Left lung (tissue), 14 donors: ENCODE measurements at places on chromosomes 7 and 10. TPM values are rescaled to one million over a fixed set of nuclear protein-coding genes. Genes with fewer than 3 reads are reported as not detected.

Gene CNTNAP2
- 39.4 TPM for polyA plus RNA-seq

Gene PDE6C
- 1.9 TPM for polyA plus RNA-seq

Gene RNF32
- 5.7 TPM for polyA plus RNA-seq

Gene ITPRID1
- polyA plus RNA-seq, result not detected

Gene AOC1
- polyA plus RNA-seq, result 0.70 TPM

Gene HIP1
- 45.7 TPM for polyA plus RNA-seq

Gene AP5Z1
- polyA plus RNA-seq, result 18.0 TPM

Gene RAMP3
- polyA plus RNA-seq, result 22.8 TPM

Gene TTYH3
- 96.0 TPM for polyA plus RNA-seq

Gene SEM1
- polyA plus RNA-seq, result 171 TPM

Gene CHST3
- polyA plus RNA-seq, result 12.3 TPM

Gene TAS2R3
- 2.5 TPM for polyA plus RNA-seq

Gene GPR146
- polyA plus RNA-seq, result 7.9 TPM

Gene VPS26A
- polyA plus RNA-seq, result 67.3 TPM

Gene THNSL1
- 11.5 TPM for polyA plus RNA-seq

DNA sequence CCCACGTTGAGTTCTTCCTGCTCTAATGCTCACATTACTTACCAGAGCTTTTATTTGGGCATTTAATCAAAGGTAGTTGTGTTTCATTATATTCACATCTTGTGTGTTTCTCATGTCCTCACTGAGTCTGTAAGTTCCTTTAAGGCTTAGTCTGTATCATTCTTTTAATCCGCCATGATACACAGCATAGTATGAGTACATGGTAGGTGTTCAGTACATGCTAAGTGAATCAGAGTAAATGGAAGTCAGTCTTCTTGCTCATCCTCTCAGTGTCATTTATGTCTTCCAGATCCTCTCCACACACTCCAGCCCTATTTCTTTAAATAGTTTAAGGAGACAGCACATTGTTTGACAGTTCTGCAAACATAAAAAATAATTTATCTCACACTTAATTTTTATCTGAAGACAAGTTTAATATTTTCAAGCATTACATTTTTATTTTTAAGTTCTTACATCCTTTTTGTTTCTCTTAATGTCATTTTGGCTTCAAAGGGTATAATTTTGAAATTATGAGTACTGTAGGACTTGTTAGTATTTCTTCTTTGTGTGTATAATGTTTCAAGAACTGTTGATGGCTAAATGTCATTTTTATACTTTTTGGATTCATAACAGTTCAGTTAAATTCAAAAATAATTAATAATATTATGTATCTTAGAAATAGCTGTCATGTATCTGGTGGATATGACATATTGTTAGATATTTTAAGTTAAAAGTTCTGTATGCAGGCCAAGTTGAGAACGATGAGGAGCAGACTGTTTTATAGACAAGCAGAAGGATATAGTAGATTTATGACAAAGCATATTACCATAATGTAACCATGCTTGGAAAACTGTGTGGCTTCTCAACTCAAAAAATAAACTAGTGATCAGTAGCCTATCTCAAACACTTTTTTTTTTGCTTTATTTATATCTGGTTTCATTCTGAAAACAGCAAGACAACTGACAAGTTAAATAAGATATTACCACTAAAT is 342.7 kb downstream of the LRMDA start:
- DNase-seq, result peak; percentile 55

GRCh38 chr10:93579985-93580711 is 13.7 kb downstream of the FFAR4 start:
- no peak for DNase-seq

- no peak for DNase-seq
These were observed 226.4 kb downstream of the TWIST1 start for GRCh38 chr7:18890885-18891621.

GRCh38 chr7:93430917-93431588 is 143.5 kb downstream of the CALCR start:
- no peak for DNase-seq

DNA sequence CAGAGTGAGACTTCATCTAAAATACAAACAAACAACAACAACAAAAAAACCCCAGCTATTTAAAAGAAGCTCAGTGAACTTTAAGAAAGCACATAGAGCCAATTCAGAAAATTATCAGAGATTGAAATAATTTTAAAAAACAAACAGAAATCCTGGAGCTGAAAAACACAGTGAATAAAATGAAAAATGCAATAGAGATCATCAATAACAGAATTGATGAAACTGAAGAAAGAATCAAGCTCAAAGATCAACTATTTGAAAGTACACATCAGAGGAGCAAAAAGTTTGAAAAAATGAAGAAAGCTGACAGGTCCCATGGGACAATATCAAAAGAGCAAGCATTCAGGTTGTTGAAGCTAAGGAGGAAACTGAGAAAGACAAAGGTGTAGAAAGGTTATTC is 12.2 kb upstream of the ZNF746 start:
- DNase-seq, result no peak

DNA sequence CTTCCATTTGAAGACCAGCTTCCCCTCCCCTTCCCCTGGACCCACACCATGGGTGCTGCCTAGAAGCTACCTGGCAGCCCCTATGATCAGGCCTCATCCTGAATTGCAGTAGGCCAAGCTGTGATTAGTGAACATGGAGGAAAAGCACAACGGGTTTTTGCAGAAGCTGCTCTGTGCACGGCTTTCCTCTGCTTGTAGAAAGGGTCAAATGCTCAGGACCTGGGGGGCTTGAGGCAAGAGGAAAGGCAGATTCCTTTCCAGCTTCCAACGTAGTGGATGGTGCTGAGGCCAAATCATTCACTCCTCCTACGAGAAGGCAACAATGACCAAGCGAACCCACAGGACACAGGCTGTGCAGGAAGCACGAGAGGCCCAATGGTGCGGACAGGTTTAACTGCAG is 410.3 kb upstream of the SHH start:
- DNase-seq, result no peak

GRCh38 chr7:149281508-149282330 is 19.7 kb downstream of the ZNF783 start:
- DNase-seq, result no peak

DNA sequence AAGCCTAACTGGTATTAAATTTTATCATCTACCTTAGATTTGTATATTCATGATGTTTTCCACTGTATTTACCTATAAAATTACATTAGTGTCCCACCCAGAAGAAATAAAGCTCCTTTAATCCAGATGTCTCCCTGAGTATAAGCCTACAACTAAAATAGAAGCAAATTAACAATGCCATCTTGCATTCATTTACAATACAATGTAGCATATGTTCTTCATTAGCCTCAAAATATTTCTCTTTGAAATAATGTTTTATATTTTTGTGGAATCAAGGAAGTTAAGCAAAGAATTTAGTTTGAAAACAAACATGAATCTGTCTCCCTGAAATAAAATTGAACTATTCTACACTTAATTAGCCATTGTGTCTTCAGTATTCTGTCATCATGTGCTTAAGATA is 112.3 kb downstream of the CACNA2D1 start:
- DNase-seq, result no peak

DNA sequence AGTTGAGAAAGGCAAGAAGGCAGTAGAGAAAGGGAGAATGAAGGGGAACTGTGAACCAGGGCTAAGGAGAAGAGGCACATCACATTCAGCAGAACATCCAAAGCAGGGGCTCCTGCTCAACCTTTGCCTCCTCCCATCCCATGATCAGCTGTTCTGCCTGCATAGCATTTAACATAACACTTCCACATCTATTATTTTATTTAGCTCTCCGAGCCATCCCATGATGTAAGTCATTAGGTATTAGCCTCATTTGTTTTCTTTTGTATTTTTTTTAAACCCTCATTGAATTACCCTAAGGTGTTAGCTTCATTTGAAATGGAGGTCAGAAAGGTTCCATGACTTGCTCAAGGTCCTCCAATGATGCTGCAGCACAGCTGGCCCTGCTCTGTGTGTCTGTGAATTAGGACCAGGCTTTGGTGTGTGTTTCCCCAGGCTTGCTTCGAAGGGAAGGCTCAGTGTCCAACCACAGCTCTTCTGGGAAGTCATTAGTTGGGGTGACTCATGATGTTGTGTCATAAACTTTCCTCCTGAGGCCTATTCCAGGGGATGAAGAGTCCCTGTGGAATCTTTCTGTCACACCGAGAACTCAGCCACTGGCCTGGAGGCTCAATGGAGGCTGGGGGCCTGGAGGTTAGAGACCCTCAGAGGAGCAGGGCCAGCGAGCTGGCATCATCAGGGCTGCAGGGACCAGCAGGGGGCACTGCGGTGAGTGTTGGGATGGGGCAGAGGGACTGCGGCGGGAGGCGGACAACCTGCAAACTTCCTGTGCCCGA is 16.5 kb downstream of the NPFFR1 start:
- no peak for DNase-seq

DNA sequence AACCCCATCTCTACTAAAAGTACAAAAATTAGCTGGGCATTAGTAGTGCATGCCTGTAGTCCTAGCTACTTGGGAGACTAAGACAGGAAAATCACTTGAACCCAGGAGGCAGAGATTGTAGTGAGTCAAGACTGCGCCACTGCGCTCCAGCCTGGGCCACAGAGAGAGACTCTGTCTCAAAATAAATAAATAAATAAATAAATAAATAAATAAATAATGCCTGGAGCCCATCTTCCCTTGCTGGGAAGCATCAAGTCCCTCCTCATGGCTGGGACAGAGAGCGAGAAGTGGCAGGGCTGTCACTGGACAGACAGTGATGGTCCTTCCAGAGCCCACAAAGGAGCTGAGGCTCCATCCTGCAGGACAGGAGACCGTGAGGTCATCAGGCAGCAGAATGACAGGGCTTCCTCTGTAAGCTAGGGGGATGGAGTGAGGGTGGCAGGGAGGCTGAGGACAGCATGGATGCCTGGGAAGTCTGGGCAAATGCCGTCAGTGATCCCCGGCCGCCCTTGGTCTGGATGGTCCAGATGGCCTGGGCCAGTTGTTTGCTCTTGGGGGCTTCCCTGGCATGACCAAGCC is 36.4 kb upstream of the ELN start:
- DNase-seq, result no peak

GRCh38 chr7:33418251-33418701 is 288.9 kb downstream of the BBS9 start:
- DNase-seq, result no peak

DNA sequence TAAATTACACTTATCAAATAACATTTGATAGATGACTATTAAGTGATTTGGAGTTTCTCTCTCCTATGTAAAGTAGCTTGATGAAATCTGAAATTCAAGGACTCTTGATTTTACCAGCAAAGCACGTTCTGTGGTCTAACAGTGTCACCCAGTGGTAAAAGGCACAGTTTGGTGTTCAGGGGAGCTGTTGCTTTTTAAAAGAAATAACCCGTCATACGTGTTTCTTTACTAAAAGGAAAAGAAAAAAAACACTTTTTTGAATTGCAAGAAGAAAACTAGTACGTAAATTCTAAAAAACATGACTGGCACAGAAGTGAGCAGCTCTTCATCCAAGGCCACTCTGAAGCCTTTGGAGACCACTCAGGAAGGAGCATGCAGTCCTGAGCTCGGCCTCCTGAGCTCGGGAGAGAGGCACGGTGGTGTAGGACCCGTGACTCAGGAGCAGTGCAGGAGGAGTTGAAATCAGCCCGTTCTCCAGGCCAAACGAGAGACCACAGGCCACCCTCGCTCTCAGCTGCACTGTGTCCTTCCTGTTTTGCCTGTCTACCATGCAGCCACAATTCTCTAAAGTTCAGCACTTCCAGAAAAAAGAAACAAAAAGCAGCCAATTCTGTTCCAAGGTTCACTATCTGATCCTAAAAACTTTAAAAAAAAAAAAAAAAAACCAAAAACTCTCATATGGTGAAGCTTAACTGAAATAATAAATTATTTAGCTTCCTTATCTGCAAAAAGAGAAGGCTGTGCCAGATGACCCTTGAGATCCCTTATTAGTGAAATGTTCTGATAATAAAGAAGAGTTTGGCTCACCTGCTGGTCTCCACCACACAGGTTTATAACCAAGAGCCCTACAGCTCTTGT is 212.6 kb upstream of the FRMD4A start:
- DNase-seq, result peak; percentile 62

GRCh38 chr10:59301067-59301754 is 61.1 kb downstream of the FAM13C start:
- peak; percentile 54 for DNase-seq

DNA sequence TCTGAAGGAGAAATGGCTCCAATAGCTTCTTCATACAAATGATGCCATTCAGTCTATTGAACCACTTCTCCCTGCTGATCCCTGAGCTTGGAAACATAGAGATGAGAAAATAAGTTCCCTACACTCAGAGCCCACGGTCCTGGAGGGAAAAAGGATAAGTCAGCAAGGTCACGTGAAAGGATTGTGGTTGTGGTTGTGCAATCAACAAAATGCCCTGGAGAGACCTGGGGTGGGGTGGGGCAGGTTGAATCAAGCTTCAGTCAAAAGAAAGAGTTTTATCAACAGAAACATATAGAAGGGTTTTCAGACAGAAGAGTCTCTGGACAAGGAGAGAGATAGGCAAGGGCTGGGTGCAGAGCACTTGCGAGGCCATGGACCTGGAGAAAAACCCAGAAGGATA is 30.1 kb downstream of the C10orf90 start:
- DNase-seq, result no peak
